Left renal pelvis (tissue), 4 donors: ENCODE measurements at places on chromosomes 16 and 17. TPM values are rescaled to one million over a fixed set of nuclear protein-coding genes. Genes with fewer than 3 reads are reported as not detected.

The RNF213 gene
- polyA plus RNA-seq = 51.9 TPM

The TEX19 gene
- not detected for polyA plus RNA-seq

The MEIOB gene
- 0.25 TPM for polyA plus RNA-seq

The ALOX12 gene
- 2.1 TPM for polyA plus RNA-seq

The NME3 gene
- polyA plus RNA-seq = 19.4 TPM

The NPIPB6 gene
- 2.3 TPM for polyA plus RNA-seq

The TEKT5 gene
- polyA plus RNA-seq = 0.23 TPM

The STX1B gene
- polyA plus RNA-seq = 2.8 TPM

The SYT17 gene
- polyA plus RNA-seq = 9.8 TPM

The KRTAP9-4 gene
- not detected for polyA plus RNA-seq

The TSPAN10 gene
- polyA plus RNA-seq = 6.9 TPM

The CYBA gene
- 160 TPM for polyA plus RNA-seq

GRCh38 chr16:30491744-30492308 lies 19.3 kb downstream of the ITGAL start:
- no peak for DNase-seq

GRCh38 chr17:73549841-73550430 lies 94.3 kb downstream of the SDK2 start:
- no peak for DNase-seq

DNA sequence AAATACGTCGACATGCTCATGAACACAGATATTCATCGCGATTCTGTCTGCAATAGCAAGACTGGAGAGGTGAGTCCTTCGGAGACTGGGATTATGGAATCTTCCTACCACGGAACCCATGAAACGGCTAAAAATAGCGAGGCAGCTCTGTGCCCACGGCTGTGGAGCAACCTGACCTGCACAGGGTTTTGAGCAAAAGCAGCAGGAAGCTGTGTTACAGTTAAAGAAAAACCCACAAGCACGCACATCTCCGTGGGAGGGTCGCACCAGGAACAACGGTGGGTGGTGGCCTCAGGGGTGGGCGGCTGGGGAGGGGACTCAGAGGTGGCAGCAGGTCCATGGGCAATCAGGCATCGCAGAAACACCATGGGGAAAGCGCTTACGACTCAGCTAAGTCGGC lies 24.8 kb downstream of the SLC38A10 start:
- no peak for DNase-seq

- no peak for DNase-seq
These were observed 78.9 kb downstream of the MPRIP start for GRCh38 chr17:17121162-17121561.

DNA sequence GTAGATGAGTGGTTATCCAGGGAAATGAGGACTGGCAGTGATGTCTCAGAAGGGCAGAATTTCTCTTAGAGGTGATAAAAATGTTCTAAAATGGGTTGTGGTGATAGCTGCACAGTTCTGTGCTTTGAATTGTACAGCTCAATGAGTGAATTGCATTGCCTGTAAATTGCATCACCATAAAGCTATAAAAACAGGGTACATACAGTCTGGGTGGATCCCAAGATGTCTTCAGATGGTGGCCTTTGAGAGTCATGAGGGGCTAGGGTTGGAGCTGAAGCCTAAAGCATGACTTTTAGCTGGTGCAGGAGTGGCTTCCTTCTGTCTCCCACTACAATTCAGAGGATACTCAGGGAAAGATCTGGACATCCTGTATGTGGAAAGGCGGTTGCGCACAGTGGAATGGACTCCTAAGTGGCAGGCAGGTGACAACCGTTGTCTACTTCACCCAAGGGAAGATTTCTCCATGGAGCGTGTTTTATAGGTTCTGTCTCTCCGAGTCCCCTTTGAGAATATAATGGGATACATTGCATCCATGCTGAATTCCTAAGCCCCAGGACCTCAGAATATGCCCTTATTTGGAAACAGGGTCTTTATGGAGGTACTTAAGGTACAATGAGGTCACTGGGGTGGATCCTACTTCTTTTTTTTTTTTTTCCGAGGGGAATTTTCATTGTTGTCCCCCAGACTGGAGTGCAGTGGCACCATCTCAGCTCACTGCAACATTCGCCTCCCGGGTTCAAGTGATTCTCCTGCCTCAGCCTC lies 1.6 kb upstream of the IL32 start:
- no peak for DNase-seq

GRCh38 chr17:46908068-46908737 lies 14.8 kb upstream of the GOSR2 start:
- no peak for DNase-seq

DNA sequence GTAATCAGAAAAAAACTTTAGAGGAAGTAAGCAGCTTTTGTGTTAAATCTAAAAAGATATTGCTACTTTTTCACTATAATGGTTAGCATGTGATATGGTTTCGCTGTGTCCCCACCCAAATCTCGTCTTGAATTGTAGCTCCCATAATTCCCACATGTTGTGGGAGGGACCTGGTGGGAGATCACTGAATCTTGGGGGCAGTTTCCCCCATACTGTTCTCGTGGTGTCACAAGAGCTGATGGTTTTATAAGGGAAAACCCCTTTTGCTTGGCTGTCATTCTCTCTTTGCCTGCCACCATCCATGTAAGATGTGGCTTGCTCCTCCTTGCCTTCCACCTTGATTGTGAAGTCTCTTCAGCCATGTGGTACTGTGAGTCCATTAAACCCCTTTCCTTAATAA lies 117.1 kb downstream of the KCNJ2 start:
- DNase-seq = no peak

DNA sequence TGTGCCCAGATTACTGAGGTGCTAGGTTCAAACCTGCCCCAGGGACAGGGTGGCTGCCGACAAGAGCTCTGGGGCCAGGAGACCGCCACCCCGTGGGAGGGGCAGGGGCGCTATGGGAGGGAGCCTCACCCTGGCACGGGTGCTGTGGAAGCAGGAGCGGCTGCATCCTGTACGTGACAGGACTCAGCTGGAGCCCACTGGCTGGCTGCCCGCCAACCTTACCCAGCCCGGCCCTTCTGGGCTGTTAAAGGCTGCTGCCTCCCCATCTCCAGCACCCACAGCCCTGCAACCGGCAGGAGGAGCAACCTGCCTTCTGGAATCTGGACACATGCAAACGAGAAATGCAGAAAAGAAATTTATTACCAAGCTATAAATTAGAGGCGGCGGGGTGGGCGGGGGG lies 11.2 kb downstream of the PAM16 start:
- DNase-seq = no peak

GRCh38 chr16:89723279-89724250 lies 2.2 kb downstream of the ZNF276 start:
- no peak for DNase-seq

DNA sequence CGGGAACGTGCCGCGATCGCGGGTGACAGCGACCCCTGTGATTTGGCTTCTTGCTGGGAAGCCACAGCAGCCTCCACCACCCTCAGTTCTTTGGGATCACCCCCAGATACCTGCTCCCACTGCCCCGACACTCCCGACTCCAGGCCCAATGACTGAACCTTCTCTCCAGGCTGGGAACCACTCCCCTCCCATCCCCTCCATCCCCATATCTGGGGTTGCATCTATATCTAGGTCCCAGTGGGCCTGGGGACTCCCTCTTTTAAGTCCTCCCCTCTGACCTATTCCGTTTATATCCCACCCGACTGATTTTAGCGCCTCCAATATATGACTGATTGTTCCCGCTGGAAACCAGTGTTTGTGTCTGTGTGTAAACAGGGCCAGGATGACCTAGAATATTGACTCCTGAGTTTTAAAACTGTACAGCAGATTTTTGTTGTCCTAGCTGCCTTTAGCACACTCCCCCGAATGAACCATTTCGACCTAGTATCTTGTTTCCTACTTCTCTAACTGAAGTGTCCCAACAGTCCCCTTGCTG lies 667 bp downstream of the PSMD3 start:
- DNase-seq = no peak

- DNase-seq = no peak
These were observed 9.1 kb downstream of the NHERF1 start for GRCh38 chr17:74757502-74757901.

GRCh38 chr16:30394592-30395154 lies 547 bp upstream of the ZNF48 start:
- no peak for DNase-seq

DNA sequence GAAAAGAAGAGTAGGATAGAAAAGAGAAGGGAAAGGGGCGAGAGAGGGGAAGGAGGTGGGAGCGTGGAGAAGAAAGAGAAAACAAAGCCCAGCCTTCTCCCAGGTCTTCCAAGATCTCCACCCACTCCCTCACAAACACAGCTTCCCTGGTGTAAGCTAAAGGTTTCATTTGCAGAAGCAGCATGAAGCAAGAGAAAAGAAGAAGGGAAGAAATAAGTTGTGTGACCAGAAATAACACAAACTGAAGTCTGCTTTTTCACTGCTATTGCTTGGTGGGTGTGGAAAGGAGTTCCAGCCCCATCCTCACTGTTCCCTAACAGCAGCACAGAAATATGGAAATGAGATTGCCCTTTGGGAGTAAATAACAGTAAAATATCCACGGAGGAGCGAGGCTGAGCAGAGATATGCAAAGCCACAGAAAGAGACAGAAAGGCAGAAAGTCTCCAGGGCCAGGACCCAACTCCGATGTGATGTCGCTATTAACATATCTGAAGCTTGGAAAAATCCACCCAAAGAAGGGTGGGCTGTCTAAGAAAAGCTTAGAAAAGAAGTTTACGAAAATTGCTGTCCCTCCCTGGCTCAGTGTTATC lies 10.3 kb upstream of the GAS7 start:
- DNase-seq = no peak

- peak; percentile 41 for DNase-seq
These were observed 86.0 kb upstream of the KIF2B start for GRCh38 chr17:53736516-53737240.

DNA sequence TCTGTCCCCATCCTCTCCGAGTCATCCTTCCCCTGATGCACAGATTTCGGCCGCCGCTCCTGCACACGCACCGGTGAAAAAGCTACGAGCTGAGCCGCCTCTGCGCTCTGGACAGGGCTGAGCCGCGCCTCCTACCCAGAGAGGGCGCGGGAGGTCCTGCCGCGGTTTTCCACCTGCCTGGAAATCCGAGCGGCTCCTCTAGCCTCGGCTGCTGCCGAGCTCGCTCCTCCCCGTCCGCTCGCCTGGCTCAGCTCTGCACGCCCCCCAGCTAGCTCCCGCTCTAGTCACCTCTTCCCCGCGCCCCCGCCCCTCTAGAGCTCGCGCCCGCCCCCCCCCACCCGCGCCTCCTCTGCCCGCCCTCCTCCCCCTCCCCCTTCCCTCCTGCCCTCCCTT lies 198 bp upstream of the SHISA9 start:
- no peak for DNase-seq

DNA sequence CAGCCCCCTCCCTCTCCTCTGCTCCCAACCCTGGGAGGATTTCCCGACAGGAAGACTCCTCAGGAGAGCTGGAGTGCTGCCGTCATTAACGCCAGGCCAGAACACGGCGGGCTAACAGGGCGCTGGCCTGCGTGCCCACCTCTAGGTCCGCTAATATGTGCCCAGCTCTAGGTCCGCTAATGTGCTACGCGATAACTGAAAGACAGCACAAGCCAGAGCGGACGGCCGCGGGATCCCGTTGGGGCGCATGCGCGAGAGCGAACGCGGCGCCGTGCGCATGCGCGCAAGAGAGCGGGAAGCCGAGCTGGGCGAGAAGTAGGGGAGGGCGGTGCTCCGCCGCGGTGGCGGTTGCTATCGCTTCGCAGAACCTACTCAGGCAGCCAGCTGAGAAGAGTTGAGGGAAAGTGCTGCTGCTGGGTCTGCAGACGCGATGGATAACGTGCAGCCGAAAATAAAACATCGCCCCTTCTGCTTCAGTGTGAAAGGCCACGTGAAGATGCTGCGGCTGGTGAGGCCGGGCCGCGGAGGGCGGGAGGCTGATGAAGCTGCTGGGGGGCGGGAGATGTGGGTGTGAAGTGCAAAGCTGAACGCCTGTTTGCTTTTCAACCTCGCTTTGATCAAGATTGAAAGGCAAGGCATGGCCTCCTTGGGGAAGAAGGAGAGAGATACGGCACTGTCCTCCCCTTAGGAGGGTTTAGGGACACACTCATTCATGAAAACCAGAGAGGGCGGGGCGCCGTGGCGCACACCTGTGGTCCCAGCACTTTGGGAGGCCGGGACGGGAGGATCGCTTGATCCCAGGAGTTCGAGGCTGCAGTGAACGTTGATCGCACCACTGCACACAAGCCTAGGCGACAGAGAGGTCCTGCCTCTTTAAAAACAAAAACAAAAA lies at the start of gene CKLF:
Gene CKLF, plus strand, starts transcription at position 291 of the 892 bp plus-strand sequence. Its CDS starts 140 bp downstream, at position 431.
- peak; percentile 85 for DNase-seq

DNA sequence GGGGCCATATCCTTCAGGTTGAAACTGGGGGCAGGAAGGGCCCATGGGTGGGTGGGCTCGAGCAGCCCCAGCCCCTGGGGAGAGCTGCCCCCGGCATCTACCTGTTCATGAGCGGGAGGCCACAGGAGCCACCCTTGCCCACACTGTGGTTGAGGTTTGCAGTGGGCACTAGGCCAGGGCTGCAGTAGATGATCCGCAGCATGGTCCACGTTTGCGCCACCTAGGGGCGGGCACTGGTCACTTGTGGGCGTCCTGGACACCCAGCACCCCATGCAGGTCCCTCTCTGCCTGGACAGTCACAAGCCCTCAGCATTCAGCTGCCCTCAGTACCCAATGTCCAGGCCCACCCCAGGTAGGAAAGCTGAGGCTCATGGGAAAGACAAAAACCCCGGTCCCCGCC lies 1.8 kb upstream of the JMJD8 start:
- no peak for DNase-seq

GRCh38 chr17:46883871-46884520 lies 32.6 kb downstream of the WNT9B start:
- DNase-seq = no peak

DNA sequence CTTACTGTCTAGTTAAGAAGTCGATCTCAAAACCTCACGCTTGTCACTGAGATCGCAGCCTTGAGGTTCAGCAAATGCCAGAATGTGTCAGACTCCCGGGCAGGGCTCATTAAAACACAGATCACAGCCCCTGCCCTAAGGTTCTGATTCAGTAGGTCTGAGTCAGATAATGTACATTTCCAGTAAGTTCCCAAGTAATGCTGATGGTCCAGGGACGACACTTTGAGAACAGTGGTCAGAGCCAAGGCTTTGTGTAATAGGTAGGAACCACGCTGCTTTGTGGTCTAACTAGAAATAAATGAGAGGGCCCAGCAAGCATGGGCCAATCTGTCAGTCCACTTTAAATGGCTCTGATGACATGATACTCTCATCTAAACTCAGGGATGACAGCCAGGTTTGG lies 228.6 kb downstream of the ZFHX3 start:
- no peak for DNase-seq

GRCh38 chr17:32307658-32308057 lies 34.3 kb downstream of the C17orf75 start:
- DNase-seq = no peak

DNA sequence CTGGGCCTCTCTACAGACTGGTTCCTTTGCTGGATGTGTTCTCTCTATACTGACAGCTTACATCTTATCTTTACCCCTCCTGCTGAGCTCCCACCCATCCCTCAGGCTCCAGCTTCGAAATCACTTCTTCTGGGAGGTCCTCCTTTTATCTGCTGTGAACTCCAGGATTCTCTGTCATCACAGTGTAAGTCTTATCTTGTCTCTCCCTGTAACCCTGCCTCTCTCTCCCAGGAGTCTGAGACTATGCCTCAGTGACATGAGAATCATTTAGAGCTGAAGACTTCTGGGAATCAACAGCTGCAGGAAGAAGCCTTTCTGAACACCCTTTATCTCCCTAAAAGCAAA lies 148.1 kb upstream of the HS3ST3A1 start:
- DNase-seq = no peak

- no peak for DNase-seq
These were observed 13.5 kb downstream of the TMC6 start for GRCh38 chr17:78114831-78115723.
